ENCODE measurements at places on chromosomes 6 and 20.

DNA sequence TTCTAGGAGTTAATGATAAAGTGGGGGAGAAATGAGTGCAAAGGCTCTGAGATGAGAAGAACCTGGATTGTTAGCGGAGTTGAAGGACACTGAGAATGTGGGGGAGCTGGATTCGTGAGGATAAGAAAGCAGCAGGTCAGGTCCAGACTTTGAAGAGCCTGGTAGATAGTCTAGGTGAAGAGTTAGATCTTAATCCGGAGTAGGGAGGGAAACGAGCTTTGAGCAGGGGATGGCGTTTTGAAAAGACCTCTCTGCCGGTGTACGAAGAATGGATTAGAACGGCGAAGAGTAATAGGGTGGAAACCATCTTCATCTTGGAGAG, 487 bp upstream of the PHF20 start:
- no peak for DNase-seq

GRCh38 chr6:138509371-138509770, 10.1 kb upstream of the NHSL1 start:
- peak; percentile 68 for DNase-seq

GRCh38 chr20:48928832-48929725, 7.6 kb downstream of the ARFGEF2 start:
- DNase-seq = no peak

DNA sequence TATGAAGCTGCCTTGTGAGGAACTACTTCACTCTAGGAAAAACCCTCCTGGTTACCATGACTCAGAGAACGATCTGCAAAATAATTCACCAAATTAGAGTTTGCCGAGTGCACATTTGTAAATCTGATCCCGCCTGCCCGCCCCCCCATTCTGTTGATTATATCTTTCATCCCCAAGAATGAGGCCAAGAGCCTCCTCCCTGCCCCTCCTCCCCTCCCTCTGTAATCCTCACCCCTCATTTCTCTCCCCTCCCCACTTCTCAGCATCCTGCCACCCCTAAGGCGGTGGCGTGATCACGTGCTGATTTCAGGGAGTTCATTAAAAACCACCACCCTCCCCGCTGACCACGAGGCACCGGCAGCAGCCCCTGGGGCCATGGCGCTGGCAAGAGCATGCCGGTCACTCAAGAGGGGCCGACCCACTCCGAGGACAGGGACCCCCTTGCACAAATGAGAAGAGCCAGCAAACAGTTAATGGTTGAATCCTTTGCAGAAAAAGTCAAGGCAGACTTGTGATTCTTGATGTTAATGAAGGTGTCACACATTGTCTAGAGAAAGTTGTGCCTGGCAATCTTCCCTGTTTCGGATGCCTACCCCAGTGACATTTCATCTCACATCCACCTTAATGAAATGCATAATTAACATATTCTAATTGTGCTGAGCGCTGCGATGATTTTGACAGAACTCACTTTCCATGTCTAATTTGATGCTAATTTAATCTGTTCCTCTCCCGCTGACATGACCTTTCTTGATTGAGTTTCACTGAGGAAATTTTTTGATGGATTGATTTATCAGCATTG, 247.9 kb downstream of the ZNF217 start:
- no peak for DNase-seq

DNA sequence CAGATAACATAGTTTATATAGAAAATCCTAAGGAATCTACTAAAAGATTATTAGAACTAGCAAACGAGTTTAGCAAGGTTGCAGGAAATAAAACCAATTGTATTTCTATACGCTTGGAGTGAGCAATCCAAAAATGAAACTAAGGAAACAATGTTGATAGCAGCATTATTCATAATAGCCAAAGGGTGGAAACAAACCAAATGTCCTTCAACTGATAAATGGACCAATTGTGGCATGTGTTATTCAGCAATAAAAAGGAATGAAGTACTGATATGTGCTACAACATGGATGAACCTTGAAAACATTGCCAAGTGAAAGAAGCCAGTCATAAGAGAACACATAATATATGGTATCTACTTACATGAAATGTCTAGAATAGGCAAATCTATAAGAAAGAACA, 101.0 kb upstream of the VSTM2L start:
- DNase-seq = no peak

- DNase-seq = no peak
Observed at GRCh38 chr6:12170351-12171092, 119.6 kb upstream of the EDN1 start.

- DNase-seq = no peak
Observed at GRCh38 chr6:144248476-144249301, 36.4 kb upstream of the UTRN start.

DNA sequence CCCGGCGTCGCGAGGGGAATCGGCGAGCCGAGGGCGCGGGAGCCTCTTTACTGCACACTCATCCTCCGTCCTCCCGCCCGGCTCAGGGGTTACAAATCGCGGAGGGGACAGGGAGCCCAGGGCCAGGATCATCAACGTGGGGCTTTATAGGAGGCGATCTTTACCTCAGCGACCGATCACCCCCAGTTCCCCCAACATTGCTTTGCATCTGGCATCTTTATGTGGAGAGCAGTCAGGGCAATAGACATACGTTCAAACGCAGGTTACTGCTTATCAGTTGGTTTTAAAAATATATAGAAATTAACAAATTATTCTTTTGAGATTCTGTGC, 634 bp downstream of the HSF2 start:
- DNase-seq = no peak

DNA sequence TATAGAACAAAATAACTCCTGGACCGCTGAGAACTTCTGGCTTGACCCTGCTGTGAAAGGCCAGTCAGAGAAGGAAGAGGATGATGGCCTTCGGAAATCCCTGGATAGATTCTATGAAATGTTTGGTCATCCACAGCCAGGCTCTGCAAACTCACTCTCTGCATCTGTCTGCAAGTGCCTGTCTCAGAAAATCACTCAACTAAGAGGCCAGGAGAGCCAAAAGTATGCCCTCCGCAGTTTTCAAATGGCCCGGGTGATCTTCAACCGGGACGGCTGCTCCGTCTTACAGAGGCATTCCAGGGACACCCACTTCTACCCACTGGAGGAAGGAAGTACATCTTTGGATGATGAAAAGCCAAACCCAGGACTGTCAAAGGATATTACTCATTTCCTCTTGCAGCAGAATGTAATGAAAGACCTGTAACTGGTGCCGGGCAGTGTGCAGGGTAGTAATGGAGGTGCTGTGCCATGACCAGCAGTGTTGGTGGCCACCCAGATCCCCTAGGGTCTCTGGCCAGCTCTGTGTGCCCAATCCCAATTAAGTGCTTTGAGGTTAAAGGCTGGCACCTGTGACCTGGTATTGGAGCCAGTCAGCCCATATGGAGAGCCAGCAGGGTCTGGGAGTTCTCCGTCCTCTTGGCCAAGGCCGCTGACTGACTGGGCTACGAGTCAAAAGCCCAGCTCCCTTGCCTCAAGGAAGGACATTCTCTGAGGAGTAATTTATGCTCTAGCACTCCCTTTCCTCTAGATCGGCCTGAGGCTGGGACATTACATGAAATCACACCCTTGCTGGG, 87.1 kb downstream of the TRMT6 start:
- DNase-seq = no peak

DNA sequence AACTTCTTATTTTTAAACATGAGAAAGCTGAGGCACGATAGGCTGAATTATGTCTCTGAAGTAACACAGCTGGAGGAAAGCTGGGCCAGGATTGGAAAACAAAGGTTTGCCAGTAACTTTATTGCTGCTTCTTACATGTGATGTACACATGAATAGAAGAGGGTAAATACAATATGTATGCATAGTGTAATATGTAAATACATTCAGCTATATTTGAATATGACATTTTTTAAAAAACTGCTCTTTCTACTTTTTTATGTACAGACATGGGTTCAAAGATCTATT, 90.2 kb downstream of the ADTRP start:
- peak; percentile 46 for DNase-seq

- no peak for DNase-seq
Observed at GRCh38 chr6:137097057-137097456, 52.3 kb upstream of the IL20RA start.

- no peak for DNase-seq
Observed at GRCh38 chr6:7439228-7439627, 49.6 kb downstream of the RIOK1 start.

DNA sequence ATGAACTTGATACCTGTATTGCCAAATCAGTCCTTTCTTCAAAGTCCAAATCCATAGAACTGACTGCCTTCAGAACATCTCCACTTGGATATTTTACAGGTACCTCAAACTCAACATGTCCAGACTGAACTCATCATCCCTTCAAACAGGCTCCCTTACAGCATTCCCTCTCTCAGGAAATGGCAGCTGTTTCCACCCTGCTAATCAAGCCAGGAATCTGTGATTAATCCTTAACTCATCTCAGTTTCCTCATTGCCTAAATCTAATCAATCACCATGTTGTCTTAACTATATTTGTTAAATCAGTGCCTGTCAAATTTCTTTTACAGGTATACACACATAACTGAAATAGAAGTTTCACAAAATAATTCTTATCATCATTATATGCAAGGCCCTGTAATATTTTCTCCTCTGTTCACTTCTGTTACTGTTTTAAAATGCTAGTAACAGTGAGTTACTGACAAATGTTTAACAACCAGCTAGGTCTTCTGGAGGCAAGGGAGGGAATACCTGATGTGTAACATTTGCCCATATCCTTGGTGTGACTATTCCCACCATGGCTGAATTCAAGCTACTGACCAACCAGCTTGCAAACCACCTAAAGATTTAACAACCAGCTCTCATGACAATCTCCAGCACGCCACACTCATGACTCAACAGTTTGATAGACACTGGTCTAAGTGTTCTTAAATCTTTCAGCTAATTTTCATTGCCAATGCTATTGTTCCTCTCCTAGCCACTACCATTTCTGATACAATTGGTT, 124.9 kb downstream of the ADAT2 start:
- no peak for DNase-seq

- peak; percentile 45 for DNase-seq
Observed at GRCh38 chr20:59082077-59082740, 39.6 kb upstream of the PRELID3B start.

DNA sequence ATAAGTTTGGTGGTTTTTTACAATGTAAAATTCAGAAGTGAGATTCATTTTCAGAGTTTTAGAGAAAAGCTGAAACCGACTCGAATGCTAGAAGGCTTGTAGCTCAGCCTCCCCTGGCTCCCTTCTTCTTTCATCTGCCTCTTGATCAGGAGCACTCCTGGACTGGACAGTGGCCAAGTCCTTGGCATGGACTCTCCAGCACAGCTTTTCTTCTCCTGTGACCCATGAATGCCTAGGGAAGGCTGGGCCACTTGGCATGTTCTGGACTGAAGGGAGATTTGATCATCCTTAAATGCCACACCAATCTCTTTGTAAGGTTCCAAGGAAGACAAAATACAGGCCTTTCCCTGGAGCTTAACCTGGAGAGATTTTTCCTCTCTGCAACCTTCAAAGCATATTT, 384.0 kb upstream of the SASH1 start:
- DNase-seq = no peak
